Activated CD4-positive, alpha-beta memory T cell treated with anti-CD3 and anti-CD28 coated beads, Interleukin-2, amount 10 ng/mL, durations not matched to agents 7 days and 5 days (primary cell): ENCODE measurements at places on chromosomes 4 and X. TPM values are rescaled to one million over a fixed set of nuclear protein-coding genes. Genes with fewer than 3 reads are reported as not detected.

The SLBP gene
- total RNA-seq, result 107 TPM

- no peaks in the 10 kb centered on the region for H3K4me1 ChIP-seq
- H3K27ac ChIP-seq, result no peak overlapping the region
Measured at GRCh38 chr4:3407171-3407771, 34.5 kb upstream of the HGFAC start.

DNA sequence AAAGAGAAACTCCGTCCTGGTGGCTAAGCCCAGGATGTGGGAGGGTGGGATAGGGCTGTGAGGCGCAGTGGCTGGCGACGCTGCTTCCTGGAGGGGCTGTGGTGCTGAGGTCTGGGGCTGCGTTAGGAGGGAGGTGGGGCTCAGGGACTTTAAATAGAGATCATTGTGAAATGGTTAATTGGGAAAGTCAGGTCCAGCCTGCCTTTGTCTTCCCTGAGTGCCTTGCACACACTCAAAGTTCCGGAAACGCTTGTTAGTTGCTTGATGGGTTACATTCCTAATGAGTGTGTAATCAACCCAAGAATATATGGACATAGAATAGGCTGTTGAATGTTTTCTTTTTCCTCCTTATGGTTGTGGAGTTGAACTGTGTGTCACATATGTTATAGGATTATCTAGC, 55.7 kb upstream of the CLDN34 start:
- no peak overlapping the region for H3K4me3 ChIP-seq
- H3K4me1 ChIP-seq, result no peaks in the 10 kb centered on the region
- H3K27ac ChIP-seq, result no peak overlapping the region
- H3K27me3 ChIP-seq, result peaks cover 6% of the 10 kb centered on the region
- no peak for DNase-seq

GRCh38 chr4:52714597-52715254, 36.5 kb downstream of the ERVMER34-1 start:
- peak overlapping the region; percentile 93 for H3K27ac ChIP-seq
- peaks cover 50% of the 10 kb centered on the region for H3K36me3 ChIP-seq
- peak overlapping the region; percentile 90 for H3K4me3 ChIP-seq
- no peak for DNase-seq
- peaks cover 60% of the 10 kb centered on the region for H3K4me1 ChIP-seq

DNA sequence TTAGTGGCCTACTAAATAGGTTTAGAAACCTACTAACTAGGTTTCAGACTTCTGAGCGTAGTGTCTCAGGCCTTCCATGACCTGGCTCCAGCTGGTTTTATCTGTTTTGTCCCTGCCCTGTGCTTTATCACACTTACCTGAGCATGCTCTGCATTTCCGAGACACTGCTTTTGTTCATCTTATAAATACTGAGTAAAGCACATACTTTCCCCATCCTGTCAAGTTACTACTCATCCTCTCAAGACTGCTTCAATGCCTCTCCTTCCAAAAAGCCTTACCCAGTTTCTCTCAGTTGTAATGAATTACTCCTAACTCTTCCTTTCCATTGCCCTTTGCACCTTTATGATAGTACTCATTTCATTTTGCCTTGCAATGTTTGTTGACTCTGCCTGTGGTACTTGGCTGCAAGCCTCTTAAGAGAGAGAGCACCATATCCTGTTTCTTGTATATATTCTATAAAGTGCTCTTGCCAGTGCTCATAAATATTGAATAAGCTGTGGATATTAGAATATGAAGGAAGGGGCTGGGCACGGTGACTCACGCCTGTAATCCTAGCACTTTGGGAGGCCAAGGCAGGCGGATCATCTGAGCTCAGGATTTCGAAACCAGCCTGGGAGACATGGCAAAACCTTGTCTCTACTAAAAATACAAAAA, 34.4 kb downstream of the SLAIN2 start:
- no peaks in the 10 kb centered on the region for H3K27me3 ChIP-seq
- H3K4me1 ChIP-seq, result peaks cover under 1% of the 10 kb centered on the region
- H3K27ac ChIP-seq, result no peak overlapping the region
- DNase-seq, result no peak
- peaks cover 12% of the 10 kb centered on the region for H3K36me3 ChIP-seq

The DAPP1 gene
- 35.8 TPM for total RNA-seq

GRCh38 chrX:118523920-118524319, 28.3 kb downstream of the DOCK11 start:
- peak overlapping the region; percentile 59 for H3K4me3 ChIP-seq
- peaks cover 90% of the 10 kb centered on the region for H3K4me1 ChIP-seq
- no peaks in the 10 kb centered on the region for H3K27me3 ChIP-seq

GRCh38 chr4:87309625-87310024, 13.1 kb downstream of the HSD17B13 start:
- H3K4me1 ChIP-seq, result peaks cover 12% of the 10 kb centered on the region
- no peaks in the 10 kb centered on the region for H3K36me3 ChIP-seq
- H3K27ac ChIP-seq, result no peak overlapping the region
- DNase-seq, result no peak
- no peak overlapping the region for H3K4me3 ChIP-seq
- H3K27me3 ChIP-seq, result no peaks in the 10 kb centered on the region

GRCh38 chr4:38233727-38234480, 273.7 kb downstream of the PTTG2 start:
- H3K27me3 ChIP-seq, result peaks cover 8% of the 10 kb centered on the region
- no peaks in the 10 kb centered on the region for H3K36me3 ChIP-seq
- H3K4me1 ChIP-seq, result no peaks in the 10 kb centered on the region
- no peak for DNase-seq
- no peak overlapping the region for H3K4me3 ChIP-seq

DNA sequence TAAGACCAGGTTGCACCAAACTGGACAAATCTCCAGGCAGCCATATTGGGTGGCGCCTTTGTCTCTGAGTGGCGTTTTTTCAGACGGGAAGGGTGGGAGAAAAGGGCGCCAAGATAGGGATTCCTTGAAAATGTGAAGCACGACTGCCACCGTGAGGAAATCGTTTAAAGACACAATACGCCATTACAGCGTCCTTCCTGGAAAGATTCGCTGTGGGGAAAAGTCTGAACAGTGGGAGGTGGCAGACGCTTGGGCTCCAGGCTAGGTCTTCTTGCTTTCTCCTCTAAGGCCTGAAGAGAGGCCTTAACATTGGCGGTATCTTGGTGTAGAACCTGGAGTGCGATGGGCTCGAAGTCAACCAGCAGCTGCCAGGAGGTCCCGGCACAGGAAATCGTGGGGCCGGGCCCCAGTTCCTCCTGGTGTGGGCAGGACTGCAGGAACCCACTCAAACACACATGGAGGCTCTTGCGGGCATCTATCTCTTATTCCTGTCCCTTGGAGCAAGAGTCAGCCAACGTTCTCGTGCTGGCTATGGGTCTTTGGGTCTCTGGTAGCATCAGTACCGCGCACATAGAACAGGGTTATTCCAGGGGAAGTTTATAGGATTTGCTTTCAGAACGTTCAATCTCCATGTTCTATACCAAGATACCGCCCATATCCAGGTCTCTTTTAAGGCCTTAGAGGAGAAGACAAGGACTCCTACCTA, 208.8 kb downstream of the OR13H1 start:
- H3K27me3 ChIP-seq, result no peaks in the 10 kb centered on the region
- no peaks in the 10 kb centered on the region for H3K4me1 ChIP-seq
- no peak for DNase-seq

- H3K4me3 ChIP-seq, result no peak overlapping the region
- no peaks in the 10 kb centered on the region for H3K4me1 ChIP-seq
- DNase-seq, result no peak
- H3K27ac ChIP-seq, result no peak overlapping the region
Measured at GRCh38 chr4:34790131-34790530, 1454.2 kb downstream of the ARAP2 start.

The F9 gene
- not detected for total RNA-seq

DNA sequence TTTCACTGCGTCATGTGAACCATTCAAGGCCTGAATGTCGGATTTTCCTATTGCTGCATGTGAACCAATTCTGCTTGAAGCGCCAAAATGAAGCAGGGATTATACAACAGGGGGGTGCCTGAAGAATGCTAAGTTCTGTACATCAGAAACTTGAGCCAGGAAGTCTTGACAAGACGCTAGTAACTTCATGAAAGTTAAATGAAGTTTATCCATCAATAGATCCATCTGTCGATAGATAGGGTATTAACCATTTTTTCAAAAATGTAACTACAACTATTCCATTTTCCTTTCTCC, 590 bp upstream of the NAF1 start:
- H3K4me3 ChIP-seq, result peak overlapping the region; percentile 91
- no peaks in the 10 kb centered on the region for H3K27me3 ChIP-seq
- peaks cover 20% of the 10 kb centered on the region for H3K36me3 ChIP-seq
- no peak for DNase-seq

The MAGEA9B gene
- not detected for total RNA-seq

The LRAT gene
- total RNA-seq, result not detected

The NXF2B gene
- not detected for total RNA-seq

The DDIT4L gene
- total RNA-seq, result 1.1 TPM

The SCD5 gene
- total RNA-seq, result 0.20 TPM

GRCh38 chr4:169846396-169846795, 88.7 kb upstream of the HPF1 start:
- H3K36me3 ChIP-seq, result no peaks in the 10 kb centered on the region
- H3K27ac ChIP-seq, result no peak overlapping the region
- no peak overlapping the region for H3K4me3 ChIP-seq
- peaks cover 3% of the 10 kb centered on the region for H3K27me3 ChIP-seq

DNA sequence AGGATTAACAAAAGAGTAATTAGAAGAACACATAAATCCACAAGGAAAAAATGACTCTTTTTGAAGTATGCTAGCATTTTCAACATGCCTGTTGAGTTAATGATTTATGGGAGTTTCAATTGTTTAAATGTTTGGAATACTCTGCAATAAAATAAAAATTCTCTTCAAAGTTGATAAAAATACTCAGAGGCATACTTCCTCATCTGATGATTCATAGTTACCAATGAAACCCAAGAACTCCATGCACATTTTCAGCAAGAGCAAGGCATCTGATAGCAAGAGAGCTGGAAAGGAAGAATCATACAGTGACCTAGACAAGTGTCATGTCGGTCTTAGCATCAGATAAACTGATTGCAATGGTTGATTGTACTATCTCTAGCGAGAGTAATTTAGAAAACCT, 443.7 kb upstream of the ATOH1 start:
- no peak overlapping the region for H3K4me3 ChIP-seq
- no peak for DNase-seq
- H3K27me3 ChIP-seq, result no peaks in the 10 kb centered on the region
- H3K27ac ChIP-seq, result no peak overlapping the region
- H3K4me1 ChIP-seq, result no peaks in the 10 kb centered on the region

The SERPINA7 gene
- total RNA-seq, result not detected

GRCh38 chrX:71118032-71118984, at the start of gene MED12:
Gene MED12, plus strand, starts transcription at chrX:71118596. Its CDS starts 159 bp downstream, at chrX:71118755.
- peaks cover 28% of the 10 kb centered on the region for H3K4me1 ChIP-seq
- H3K4me3 ChIP-seq, result peak within 1 kb of the TSS; percentile 77
- DNase-seq, result peak; percentile 84
- peak within 1 kb of the TSS; percentile 78 for H3K27ac ChIP-seq
- H3K27me3 ChIP-seq, result no peaks in the 10 kb centered on the region

The PRIMPOL gene
- total RNA-seq, result 23.4 TPM

The TBC1D19 gene
- 5.6 TPM for total RNA-seq

The SEPTIN6 gene
- total RNA-seq, result 219 TPM

GRCh38 chrX:130165181-130165702, 399 bp downstream of the AIFM1 start:
- H3K27me3 ChIP-seq, result no peaks in the 10 kb centered on the region
- peaks cover 12% of the 10 kb centered on the region for H3K36me3 ChIP-seq
- H3K4me3 ChIP-seq, result peak overlapping the region; percentile 82
- peaks cover 44% of the 10 kb centered on the region for H3K4me1 ChIP-seq

The NUDT6 gene
- 15.8 TPM for total RNA-seq

The VCX gene
- not detected for total RNA-seq

The ASB5 gene
- not detected for total RNA-seq

The PGAM4 gene
- total RNA-seq, result not detected

- no peaks in the 10 kb centered on the region for H3K27me3 ChIP-seq
- H3K36me3 ChIP-seq, result no peaks in the 10 kb centered on the region
- no peak overlapping the region for H3K4me3 ChIP-seq
- H3K4me1 ChIP-seq, result no peaks in the 10 kb centered on the region
Measured at GRCh38 chrX:52839137-52839536, 28.1 kb downstream of the XAGE5 start.

DNA sequence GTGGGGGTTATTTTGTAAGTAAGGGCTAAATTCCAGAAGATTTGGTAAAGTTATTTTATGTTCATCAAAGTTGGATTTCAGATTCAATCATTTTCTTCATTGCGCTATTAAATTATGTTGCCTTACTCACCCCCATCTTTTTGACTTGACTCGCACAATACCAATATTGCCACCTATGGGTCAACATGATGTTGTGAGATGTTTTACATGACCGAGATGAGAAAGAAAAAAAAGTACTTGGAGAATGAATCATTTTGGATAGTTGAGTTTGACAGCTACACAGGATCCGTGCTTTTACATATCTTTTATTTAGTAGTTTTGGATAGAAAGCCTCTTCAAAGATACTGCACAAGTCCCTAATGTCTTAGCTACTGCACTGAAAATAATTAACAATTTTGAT, 224.2 kb upstream of the EMCN start:
- peaks cover 4% of the 10 kb centered on the region for H3K4me1 ChIP-seq
- peaks cover 4% of the 10 kb centered on the region for H3K27me3 ChIP-seq
- no peak overlapping the region for H3K27ac ChIP-seq
- no peaks in the 10 kb centered on the region for H3K36me3 ChIP-seq
- H3K4me3 ChIP-seq, result no peak overlapping the region

The ASB12 gene
- not detected for total RNA-seq

The MAGED4B gene
- total RNA-seq, result 2.6 TPM

The FAM9B gene
- total RNA-seq, result not detected

The CACNA1F gene
- total RNA-seq, result 0.50 TPM

GRCh38 chr4:8323947-8324555, 54.5 kb downstream of the HTRA3 start:
- no peak overlapping the region for H3K27ac ChIP-seq
- no peak for DNase-seq
- no peaks in the 10 kb centered on the region for H3K27me3 ChIP-seq
- H3K36me3 ChIP-seq, result no peaks in the 10 kb centered on the region
- H3K4me3 ChIP-seq, result no peak overlapping the region

DNA sequence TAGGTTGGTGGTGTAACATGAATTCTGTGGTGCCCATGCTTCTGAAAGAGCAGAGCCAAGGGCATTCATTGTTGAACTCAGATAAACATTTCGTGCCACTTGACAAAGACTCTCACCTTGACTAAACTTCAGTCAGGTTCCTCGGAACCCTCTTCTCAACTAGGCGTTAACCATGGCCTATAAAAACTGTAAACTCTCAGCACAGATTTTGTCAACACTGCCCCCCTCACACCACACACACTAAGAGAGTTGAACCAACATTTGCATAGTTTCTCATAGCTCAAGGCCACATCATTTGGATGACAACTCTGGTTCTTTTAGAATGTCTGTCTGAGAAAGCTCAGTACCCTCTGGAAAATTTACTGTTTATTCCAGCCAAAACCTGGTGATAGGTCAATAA, 28.1 kb downstream of the CASP6 start:
- no peak for DNase-seq
- no peaks in the 10 kb centered on the region for H3K4me1 ChIP-seq
- no peak overlapping the region for H3K27ac ChIP-seq
- no peak overlapping the region for H3K4me3 ChIP-seq
- peaks cover 42% of the 10 kb centered on the region for H3K36me3 ChIP-seq

DNA sequence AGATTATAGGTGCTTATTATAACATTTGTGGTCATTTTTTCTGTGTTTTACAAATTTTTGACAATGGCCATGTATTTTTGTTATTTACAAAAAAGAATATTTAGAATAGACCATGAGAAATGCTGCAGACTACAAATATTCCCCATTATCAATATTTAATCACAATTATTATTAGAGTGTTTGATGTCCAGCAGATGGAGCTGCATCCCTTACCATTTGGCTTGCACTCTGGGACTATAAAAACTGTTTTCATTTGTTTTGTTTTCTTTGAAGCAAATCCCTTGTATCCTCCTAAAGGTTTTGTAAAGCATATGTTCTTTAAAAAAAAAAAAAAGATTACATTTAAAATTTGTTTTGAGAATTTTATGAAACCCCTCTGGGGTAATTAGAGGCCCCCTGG, 85.6 kb upstream of the CXorf66 start:
- no peaks in the 10 kb centered on the region for H3K4me1 ChIP-seq
- no peak overlapping the region for H3K27ac ChIP-seq
- no peaks in the 10 kb centered on the region for H3K36me3 ChIP-seq
- H3K4me3 ChIP-seq, result no peak overlapping the region
- no peak for DNase-seq
- H3K27me3 ChIP-seq, result no peaks in the 10 kb centered on the region
